Anterior cingulate cortex (tissue), 58 donors: ENCODE measurements at places on chromosomes 4 and X.

GRCh38 chr4:165662341-165662740 is 210.7 kb upstream of the TLL1 start:
- DNase-seq, result no peak

GRCh38 chr4:20196476-20196875 is 55.2 kb upstream of the SLIT2 start:
- DNase-seq, result no peak

DNA sequence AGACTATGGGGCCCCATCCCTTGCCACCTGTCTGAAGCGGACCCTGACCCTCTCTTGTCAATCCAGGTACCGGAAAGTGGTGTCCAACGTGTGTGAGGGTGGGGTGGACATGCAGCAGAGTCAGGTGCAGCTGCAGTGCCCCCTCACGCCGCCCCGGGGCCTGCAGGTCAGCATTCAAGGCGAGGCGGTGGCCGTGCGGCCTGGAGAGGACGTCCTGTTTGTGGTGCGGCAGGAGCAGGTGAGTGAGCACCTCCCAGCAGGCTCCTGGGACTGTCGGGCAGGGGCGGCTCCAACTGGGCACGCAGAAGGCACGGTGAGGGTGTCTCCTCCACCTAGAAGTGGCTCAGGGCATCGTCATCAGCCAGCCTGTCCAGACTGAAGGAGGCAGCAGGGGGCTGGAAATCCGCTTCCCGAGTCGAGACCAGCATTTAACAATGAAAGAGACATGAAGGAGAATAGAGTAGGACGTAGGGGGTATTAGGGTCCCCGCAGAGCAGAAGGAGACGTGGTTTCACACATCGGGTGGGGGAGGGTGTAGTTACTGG is 221.6 kb downstream of the AFAP1 start:
- DNase-seq, result no peak

GRCh38 chr4:165327211-165328100 is at the start of gene MSMO1:
Gene MSMO1, plus strand, starts transcription at chr4:165327669. Its CDS starts 5,702 bp downstream, at chr4:165333371.
- DNase-seq, result peak; percentile 99

DNA sequence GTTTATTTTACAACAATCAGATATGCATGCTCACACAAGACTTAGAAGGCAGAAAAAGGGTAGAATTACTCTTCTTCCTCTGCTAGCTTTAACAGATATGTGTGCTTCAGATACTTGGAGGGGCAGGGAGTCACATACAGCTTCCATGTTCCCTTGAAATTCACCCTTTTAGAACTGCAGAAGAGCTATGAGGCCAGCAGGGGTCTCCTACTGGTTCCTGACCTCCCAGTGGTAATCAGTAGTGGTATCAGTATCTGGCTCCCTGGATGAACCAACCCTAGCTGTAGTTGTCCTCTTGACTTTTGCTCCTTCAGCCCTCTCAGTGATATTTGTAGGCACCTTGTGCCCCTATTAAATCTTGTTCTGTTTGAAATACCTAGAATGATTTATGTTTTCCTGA is 81.5 kb downstream of the RCHY1 start:
- no peak for DNase-seq

- no peak for DNase-seq
Measured at GRCh38 chr4:6622744-6623143, 17.7 kb upstream of the MRFAP1 start.

DNA sequence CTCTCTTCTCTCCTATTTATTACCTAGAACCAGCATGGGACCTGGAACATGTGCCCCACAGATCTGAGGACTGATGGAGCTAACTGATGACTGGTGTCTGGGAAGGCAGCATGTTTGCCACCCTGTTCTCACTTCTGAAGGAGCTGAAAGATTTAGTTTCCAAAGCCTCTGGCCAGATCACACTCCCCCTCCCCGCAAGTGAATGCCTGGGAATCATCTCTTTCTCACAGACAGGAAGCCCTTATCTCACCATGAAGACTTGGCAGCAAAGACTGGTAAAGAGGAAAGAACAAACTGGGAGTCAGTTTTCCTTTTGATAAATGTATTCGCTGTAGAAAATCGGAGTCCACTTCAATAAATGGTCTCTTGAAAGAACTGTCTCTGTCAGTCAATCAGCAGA is 21.0 kb upstream of the PCYT1B start:
- no peak for DNase-seq
